NAMALWA (cell line): ENCODE measurements at places on chromosomes 12 and 14.

DNA sequence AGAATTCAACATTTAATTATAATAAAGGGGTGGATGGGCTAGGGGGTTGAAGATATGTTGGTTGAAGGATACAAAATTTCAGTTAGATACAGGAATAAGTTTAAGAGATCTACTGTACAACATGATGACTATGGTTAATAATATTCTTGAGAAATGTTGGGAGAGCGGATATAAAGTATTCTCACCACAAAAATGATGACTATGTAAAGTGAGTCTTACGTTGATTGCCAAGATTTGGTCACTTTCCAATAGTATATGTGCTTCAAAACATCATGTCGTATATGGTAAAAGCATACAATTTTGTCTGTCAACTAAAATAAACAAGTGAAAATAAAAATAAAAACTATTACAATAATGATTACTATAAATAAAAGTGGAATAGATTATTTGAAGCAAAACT is 802.0 kb downstream of the C12orf50 start:
- DNase-seq = no peak

- no peak for DNase-seq
These were observed 40.7 kb upstream of the MTERF2 start for GRCh38 chr12:107027636-107028053.

GRCh38 chr12:3206536-3207072 is 129.4 kb downstream of the TSPAN9 start:
- DNase-seq = no peak

DNA sequence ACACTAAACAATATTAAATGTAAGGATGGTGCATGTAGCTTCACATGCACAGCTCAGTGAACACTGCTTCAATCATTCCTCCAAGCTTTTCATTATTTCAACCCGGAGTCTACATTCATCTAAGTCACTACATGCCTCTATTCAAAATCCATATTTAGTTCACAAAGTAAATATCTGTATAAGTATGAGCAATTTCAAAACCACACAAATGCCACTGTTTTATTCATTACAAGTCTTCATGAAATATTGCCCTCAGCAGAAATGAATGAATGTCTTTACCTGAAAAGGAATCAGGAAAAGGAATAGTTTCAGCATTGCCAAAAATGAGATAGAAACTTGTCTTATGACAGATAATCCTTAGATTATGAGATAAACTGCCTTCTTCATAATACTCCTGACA is 149.4 kb downstream of the SLC38A4 start:
- no peak for DNase-seq

- no peak for DNase-seq
These were observed 206.0 kb upstream of the MYL2 start for GRCh38 chr12:111126331-111126730.

GRCh38 chr12:753611-754472 is 1.5 kb downstream of the WNK1 start:
- DNase-seq = peak; percentile 70

GRCh38 chr12:122501489-122501989 is 807 bp upstream of the ZCCHC8 start:
- no peak for DNase-seq

GRCh38 chr12:42828836-42829235 is 239.3 kb upstream of the PRICKLE1 start:
- DNase-seq = no peak

DNA sequence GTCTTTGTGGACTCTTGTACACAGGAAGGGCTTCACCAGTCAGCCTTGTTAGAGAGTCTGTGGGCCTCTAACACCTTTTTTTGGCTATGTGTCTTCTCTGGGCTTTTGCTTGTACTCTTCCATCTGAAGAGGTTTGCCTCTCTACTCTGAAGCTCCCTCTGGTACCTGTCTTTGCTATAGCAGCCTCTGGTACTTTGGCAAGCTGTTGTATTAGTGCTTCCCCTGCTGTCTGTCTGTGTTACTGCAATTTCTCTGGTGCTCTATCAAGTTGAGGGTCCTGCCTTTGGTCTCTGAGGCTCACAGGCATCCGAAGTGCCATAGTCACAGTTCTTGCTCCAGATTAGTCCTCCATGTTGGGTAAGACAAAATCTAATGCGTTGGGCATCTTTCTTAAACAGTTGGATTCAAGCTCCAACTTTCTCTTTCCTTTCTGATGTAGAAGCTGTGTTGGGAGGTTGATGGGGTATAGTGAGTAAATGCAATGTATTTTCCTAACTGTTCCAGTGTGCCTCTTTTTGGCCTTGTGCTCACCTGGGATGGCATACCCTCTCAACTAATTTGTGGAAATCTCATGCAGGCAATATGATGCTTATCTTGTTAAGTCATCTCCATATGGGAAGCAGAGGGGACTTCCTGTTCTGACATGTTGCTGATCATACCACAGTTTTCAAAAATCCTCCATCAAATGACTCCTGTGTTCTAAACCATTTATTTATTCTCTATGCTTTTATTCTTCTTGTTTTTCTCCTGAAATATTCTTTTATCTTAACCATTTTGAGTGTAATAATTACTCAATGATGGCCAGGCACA is 88.8 kb downstream of the ATF7IP start:
- peak; percentile 87 for DNase-seq

- DNase-seq = no peak
These were observed 2.4 kb downstream of the AGAP2 start for GRCh38 chr12:57735952-57736740.

DNA sequence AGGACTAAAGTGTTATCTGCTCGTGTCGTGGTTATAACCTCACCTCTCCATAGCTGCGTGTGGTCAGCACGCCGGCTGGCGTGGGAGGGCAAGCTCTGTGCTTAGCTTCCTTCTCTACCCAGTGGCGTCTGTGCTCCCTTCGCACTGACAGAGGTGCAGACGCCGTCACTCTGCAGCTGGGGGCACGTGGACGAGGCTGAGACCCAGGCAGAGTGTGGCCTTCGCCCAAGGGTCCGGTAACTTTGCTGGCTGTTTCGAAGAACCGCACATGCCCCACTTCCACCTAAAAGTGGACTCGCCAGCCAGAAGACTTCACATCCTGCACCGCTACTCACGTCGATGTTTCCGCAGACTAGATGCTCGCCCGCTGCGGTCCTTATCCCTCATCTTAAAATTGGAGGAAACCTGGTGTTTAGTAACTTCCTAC is 35.9 kb upstream of the DYNC1H1 start:
- DNase-seq = no peak

DNA sequence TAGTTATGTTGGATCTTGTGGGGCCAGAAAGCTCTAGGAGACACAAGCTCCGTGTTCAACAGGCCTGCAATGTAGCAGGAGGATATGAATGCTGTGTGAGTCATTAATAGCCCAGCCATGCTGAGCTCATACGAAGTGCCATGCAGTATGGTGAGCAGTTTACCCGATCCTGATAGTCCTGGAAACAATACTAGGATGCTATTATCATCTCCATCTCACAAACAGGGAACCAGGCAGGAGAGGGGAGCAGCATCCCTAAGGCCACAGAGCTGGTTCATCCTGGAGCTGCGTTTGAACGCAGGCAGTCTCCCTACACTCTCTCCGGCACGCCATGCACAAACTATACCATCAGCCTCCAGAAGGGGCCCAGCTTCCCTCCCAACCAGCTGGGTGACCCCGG is 20.5 kb downstream of the TTC7B start:
- DNase-seq = no peak

DNA sequence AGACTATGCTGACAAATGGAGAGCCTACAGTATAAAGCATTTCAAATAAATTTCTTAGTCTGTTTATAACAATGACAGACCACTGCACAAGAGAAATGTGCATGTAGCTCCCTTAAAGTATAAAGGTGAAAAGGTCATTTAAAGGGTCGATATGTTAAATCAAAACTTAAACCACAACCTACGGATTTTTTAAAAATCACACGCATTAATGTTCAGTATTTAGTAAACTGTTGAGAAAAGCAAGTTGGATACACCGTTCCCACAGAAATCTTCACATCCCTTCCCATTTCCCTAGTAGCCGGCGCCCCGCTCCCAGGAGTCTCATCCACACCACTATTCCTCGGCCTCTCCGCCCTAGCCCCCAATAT is 614 bp downstream of the FKBP3 start:
- no peak for DNase-seq

DNA sequence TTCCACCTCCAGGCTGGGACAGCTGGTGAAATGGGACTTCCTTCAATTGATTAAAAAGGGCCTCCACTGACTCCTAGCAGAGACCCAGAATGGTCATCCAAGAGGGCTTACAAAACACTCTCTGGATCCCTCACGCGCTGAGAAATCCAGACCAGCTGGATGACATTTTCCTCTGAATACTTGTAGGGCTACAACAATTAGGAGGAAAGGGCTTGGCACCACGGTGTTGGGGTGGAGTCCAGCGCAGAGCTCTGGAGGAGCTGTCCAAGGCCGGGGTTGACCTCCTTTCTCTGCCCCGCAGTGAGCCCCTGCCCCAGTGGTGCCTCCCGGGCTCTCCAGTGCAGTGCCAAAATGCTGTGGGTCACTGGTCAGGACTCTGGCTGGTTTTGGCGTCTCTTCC is 189.0 kb upstream of the CCND2 start:
- DNase-seq = no peak

DNA sequence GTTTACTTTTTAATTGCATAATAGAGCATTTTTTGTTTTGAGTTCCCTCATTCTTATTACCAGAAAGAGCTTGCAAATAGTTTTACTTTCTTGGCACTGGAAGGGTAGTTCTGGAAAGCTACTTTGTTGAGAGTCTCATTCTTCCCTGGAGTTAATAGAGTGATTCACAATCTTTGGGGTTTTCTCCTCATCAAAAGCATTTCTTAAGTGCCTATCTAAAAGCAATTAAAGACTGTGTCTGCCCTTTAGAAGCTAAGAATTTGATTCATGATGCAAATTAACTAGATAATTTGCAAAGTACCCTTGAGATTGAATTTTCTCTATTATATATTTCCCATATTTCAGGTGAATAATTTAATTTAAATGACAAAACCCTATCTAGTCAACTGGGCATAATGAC is 8.1 kb upstream of the BMAL2 start:
- no peak for DNase-seq

DNA sequence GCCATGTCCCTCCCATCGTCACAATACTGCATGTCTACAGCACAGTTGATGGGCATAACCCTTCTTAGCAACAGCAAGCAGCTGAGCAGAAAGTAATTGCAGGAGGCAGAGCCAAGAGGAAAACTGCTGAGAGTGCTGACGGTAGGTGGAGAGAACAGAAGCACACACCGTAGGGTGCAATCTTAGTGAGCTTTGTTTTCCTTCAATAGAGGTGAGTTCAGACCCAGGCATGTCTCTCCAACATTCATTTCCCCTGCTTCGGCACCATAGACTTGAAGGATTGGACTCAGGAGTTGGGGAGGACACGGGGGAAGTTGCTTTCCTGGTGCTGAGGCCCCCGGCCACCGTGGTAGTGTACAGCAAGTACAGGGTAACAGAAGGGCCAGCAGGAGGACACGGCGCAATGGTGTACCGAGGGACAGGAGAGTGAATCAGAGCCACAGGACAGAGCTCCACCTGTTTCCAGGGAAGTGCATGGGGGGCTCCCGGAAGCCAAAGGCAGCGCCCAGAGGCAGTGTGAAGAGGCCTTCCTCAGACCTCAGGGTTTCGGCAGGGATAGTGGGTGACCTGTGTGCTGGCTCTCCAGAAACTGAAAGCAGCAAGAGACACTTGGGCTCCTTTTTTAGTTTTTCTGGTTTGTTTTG is 36.3 kb upstream of the SINHCAF start:
- DNase-seq = peak; percentile 11

DNA sequence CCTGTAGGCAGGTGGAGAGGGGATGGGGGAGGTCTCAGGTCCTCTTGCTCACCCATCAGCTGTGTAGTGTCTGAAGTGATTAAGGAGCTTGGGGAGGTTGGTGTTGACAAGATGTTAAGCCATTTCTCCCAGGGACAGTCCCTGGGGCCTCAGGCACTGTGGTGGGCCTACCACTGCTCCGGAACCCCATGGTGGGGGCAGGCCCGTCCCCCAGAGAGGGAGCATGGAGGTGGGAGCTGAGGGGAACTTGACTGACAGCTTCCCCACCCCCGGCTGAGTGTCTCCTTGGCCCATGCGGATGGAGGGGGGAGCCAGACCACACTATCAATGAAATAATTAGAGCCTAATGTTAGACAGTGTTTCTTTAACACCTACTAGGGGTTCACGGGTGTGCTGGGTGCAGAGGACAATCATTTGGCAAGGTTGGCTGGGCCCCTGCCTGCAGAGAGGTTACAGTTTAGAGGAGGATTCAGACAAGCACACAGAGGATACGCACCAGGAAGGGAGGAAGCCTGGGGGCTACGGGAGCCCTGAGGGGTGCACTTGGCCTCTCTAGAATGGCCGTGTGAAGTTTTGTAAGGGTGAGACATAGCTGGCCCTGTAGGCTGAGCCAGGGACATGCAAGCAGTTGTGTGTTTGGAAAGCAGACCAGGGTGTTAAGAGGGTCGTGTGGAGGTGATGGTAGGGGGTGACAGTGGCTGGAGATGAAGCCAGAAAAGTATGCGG is 19.3 kb upstream of the KRT80 start:
- DNase-seq = no peak

- DNase-seq = no peak
These were observed 279.8 kb downstream of the AKAP6 start for GRCh38 chr14:32608857-32609256.

- peak; percentile 83 for DNase-seq
These were observed 20.5 kb downstream of the DERA start for GRCh38 chr12:15931590-15932053.

- DNase-seq = no peak
These were observed 145.0 kb downstream of the SLC38A6 start for GRCh38 chr14:61125867-61126572.

GRCh38 chr14:39984323-39984722 is 552.1 kb upstream of the FBXO33 start:
- no peak for DNase-seq

DNA sequence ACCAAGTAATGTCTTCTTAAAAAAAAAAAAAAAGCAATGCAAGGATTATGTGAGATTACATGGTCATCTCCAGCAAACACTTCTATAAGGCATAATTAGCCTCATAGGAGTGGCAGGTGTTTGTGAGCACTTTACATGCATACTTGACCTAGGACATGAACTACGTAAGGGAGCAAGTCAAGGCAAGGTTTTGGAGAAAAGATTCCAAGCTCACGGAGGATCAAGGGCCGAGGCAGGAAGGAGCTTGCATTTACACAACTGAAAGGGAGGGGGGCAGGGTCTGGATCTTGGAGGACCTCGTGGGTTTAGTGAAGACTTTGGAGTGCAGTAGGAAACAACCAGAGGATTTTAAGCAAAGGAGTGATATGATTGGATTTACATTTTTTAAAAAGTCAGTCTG is 112.5 kb downstream of the CCER1 start:
- no peak for DNase-seq

DNA sequence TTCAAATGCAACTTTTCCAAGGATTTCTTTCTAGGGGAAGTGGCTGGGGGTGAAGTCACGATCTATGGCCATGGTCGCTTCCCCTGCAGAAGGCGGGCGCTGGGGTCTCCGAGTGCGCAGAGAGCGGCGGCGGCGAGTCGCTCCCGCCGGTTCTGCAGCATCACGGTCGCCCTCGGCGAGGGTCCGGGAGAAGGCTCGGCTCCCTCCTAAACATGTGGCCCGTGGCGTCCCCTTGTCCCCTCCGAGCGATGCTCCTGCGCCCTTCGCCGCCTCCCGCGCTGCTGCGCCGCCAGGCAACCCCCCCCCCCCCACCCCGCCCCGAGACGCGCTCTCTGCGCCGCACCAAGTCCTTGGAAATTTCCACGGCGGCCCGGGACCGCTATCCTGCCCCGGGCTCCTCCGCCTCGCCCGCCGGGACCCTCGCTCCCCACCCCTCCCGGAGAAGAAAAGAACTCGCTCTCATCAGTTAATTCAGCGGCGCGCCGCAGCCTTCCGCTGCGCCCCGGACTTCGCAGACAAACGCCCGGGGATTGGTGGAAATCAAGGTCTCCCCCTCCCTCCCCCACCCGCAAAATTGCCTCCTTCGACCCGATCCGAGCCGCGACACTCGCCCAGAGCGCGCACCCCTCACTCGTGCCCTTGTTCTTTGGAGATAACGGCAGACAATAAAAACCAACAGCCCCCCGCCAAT is at the start of gene ST8SIA1:
Gene ST8SIA1, minus strand, starts transcription at position 298 of the 691 bp plus-strand sequence. CDS start 475 bp downstream, outside the sequence.
- no peak for DNase-seq
